ENCODE measurements at places on chromosomes 3 and 15. TPM values are rescaled to one million over a fixed set of nuclear protein-coding genes. Genes with fewer than 3 reads are reported as not detected.

GRCh38 chr3:141280690-141281089 lies 49.1 kb downstream of the PXYLP1 start:
- DNase-seq = no peak
- peaks cover 20% of the 10 kb centered on the region for H3K4me1 ChIP-seq
- H3K27ac ChIP-seq = no peak overlapping the region
- no peaks in the 10 kb centered on the region for H3K36me3 ChIP-seq

GRCh38 chr3:41525303-41526064 lies 326.2 kb downstream of the CTNNB1 start:
- H3K27ac ChIP-seq = no peak overlapping the region
- DNase-seq = no peak
- no peaks in the 10 kb centered on the region for H3K36me3 ChIP-seq
- H3K4me3 ChIP-seq = no peak overlapping the region
- peaks cover 5% of the 10 kb centered on the region for H3K27me3 ChIP-seq
- no peaks in the 10 kb centered on the region for H3K4me1 ChIP-seq

DNA sequence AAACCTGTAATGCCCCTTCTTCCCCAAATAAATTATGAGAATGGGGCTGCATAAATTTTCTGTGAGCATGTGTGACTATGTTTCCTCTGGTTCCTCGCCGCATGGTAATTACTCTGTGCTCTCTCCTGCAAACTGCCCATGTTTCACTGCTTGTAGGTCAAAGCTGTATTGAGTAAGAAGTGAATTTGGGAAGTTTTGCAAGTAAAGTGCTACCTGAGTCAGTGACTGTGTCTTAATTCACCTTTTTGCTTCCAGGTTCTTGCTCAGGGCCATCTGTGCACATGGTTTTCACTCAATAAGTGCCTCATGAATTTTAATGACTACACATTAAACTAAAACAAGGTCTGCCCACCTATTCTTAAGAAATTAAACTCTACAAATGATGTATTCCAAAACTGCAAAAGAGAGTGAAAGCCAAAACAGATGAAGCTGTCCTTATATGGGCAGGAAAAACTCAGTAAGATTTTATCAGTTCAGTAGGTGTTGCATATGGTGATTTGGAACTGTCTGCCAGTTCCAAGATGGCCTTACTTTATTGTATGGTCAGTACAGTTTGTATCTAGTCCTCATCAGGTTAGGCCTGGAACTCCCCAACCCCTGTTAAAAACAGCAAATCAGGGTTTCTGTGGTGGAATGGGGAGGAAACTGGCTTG lies 100.0 kb downstream of the LPP start:
- peaks cover 8% of the 10 kb centered on the region for H3K36me3 ChIP-seq
- no peak overlapping the region for H3K4me3 ChIP-seq
- no peaks in the 10 kb centered on the region for H3K27me3 ChIP-seq
- H3K4me1 ChIP-seq = peaks cover 8% of the 10 kb centered on the region
- no peak for DNase-seq
- no peak overlapping the region for H3K27ac ChIP-seq

DNA sequence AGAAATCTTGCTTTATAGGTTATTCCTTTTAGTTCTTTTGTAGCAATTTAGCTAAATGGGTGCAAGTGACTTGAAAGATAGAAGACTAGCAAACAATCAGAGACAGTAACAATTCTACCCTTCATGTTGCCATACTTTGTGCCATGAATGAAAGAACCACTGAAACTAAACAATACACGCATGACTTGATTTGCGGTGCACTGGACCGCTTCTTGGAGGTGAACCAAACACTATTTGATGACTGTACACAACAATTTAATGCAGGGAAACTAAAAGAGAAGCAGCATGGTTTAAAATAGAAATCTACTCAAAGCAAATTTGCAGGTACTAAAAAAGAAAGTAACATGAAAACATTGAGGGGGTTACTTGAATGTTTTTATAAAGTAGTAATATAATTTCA lies 331.0 kb upstream of the RARB start:
- H3K36me3 ChIP-seq = no peaks in the 10 kb centered on the region
- H3K27me3 ChIP-seq = no peaks in the 10 kb centered on the region
- no peak for DNase-seq
- H3K27ac ChIP-seq = no peak overlapping the region
- H3K4me1 ChIP-seq = no peaks in the 10 kb centered on the region

PGBD4 gene
- 1.8 TPM for total RNA-seq

CFAP20DC gene
- 2.2 TPM for total RNA-seq

Data from osteoblast (primary cell).